Aorta (tissue), 5 donors: ENCODE measurements at places on chromosomes 11 and 22. TPM values are rescaled to one million over a fixed set of nuclear protein-coding genes. Genes with fewer than 3 reads are reported as not detected.
A peak's percentile ranks its signal among the peaks of the same experiment; 100 is the strongest.

The RAPSN gene
- 0.46 TPM for polyA plus RNA-seq

DNA sequence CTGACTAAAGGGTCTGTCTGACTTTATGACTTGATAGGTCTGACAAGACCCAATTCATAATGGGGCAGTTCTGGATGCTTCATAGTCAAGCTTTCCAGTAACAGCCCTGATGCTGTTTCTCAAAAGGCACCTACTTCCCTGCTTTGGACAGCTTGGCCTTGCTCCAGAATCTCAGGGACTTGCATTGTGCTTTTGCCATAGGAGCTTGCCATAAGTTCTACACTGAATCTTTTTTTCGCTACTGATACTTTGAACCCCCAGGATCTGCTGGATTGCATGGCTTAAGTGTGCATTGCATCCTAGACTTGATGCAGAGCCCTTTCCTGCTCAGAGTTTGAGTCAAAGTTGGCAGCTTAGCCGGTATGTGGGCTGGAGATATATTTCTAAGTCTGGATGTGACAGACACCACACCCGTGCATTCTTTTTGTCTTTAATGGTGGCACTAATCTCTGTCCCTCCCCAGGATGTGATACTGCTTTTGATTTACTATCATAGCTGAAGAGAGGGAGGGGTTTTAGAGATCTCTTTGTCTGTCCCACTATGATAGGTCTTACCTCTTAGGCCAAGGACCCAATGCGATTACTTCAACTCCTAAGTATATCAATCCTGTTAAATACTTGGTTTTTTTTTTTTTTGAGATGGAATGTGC lies 16.9 kb upstream of the SLC3A2 start:
- H3K36me3 ChIP-seq = no peaks in the 10 kb centered on the region
- DNase-seq = no peak
- no peaks in the 10 kb centered on the region for H3K4me1 ChIP-seq
- no peak overlapping the region for H3K27ac ChIP-seq
- no peak overlapping the region for H3K4me3 ChIP-seq
- H3K27me3 ChIP-seq = no peaks in the 10 kb centered on the region

- peak overlapping the region; percentile 92 for H3K4me3 ChIP-seq
- no peaks in the 10 kb centered on the region for H3K36me3 ChIP-seq
- H3K27me3 ChIP-seq = no peaks in the 10 kb centered on the region
- no peak overlapping the region for H3K27ac ChIP-seq
- H3K4me1 ChIP-seq = no peaks in the 10 kb centered on the region
Observed at GRCh38 chr22:42268852-42269410, 1.5 kb downstream of the TCF20 start.

DNA sequence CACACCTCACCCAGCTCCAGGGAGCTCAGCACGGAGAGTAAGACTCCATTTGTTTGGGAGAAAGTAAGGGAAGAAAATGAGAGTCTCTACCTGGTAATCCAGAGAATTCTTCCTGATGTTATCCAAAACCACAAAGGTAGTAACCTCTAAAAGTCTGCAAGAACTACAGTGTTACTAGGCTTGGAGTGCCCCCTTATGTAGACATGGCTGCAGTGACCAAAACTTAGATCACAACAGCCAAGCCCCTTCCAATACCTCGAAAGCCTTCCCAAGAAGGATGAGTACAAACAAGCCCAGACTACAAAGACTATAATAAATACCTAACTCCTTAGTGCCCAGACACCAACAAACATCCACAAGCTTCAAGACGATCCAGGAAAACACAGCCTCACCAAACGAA lies 4.9 kb downstream of the UBE2L6 start:
- H3K27ac ChIP-seq = no peak overlapping the region
- H3K27me3 ChIP-seq = no peaks in the 10 kb centered on the region
- no peak overlapping the region for H3K4me3 ChIP-seq
- DNase-seq = no peak

DNA sequence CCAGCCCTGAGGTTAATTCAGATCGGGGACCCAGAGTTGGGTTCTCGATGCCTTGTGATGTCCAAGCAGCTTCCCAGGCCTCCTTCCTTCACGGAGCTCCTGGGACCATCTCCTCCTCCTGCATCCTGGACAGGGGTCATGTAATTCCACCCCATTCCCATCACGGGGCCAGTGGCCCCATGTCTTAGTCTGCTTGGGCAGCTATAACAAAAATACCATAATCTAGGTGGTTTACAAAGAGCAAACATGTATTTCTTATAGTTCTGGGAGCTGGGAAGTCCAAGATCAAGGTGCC lies 41.7 kb upstream of the PRDM11 start:
- H3K4me1 ChIP-seq = no peaks in the 10 kb centered on the region
- H3K36me3 ChIP-seq = no peaks in the 10 kb centered on the region
- no peak overlapping the region for H3K27ac ChIP-seq
- no peaks in the 10 kb centered on the region for H3K27me3 ChIP-seq

The DERL3 gene
- polyA plus RNA-seq = 1.4 TPM

- no peaks in the 10 kb centered on the region for H3K27me3 ChIP-seq
- no peaks in the 10 kb centered on the region for H3K36me3 ChIP-seq
- no peak overlapping the region for H3K4me3 ChIP-seq
Observed at GRCh38 chr22:32574411-32574810, 99.8 kb downstream of the FBXO7 start.

GRCh38 chr11:128548649-128549255 lies 38.6 kb downstream of the ETS1 start:
- peak overlapping the region; percentile 73 for H3K4me3 ChIP-seq
- no peaks in the 10 kb centered on the region for H3K4me1 ChIP-seq
- no peaks in the 10 kb centered on the region for H3K27me3 ChIP-seq
- DNase-seq = peak; percentile 85
- H3K36me3 ChIP-seq = no peaks in the 10 kb centered on the region

GRCh38 chr11:13208921-13209320 lies 68.7 kb upstream of the BMAL1 start:
- H3K27ac ChIP-seq = no peak overlapping the region
- H3K4me1 ChIP-seq = no peaks in the 10 kb centered on the region
- DNase-seq = no peak
- H3K36me3 ChIP-seq = no peaks in the 10 kb centered on the region
- no peaks in the 10 kb centered on the region for H3K27me3 ChIP-seq

GRCh38 chr11:126194121-126194543 lies 17.3 kb downstream of the RPUSD4 start:
- DNase-seq = no peak
- H3K36me3 ChIP-seq = no peaks in the 10 kb centered on the region
- no peaks in the 10 kb centered on the region for H3K27me3 ChIP-seq
- no peak overlapping the region for H3K4me3 ChIP-seq
- no peak overlapping the region for H3K27ac ChIP-seq
- no peaks in the 10 kb centered on the region for H3K4me1 ChIP-seq
